ENCODE measurements at places on chromosomes 1 and 21. TPM values are rescaled to one million over a fixed set of nuclear protein-coding genes. Genes with fewer than 3 reads are reported as not detected.

GRCh38 chr1:223834660-223835263, 11.0 kb downstream of the TP53BP2 start:
- DNase-seq: no peak

DNA sequence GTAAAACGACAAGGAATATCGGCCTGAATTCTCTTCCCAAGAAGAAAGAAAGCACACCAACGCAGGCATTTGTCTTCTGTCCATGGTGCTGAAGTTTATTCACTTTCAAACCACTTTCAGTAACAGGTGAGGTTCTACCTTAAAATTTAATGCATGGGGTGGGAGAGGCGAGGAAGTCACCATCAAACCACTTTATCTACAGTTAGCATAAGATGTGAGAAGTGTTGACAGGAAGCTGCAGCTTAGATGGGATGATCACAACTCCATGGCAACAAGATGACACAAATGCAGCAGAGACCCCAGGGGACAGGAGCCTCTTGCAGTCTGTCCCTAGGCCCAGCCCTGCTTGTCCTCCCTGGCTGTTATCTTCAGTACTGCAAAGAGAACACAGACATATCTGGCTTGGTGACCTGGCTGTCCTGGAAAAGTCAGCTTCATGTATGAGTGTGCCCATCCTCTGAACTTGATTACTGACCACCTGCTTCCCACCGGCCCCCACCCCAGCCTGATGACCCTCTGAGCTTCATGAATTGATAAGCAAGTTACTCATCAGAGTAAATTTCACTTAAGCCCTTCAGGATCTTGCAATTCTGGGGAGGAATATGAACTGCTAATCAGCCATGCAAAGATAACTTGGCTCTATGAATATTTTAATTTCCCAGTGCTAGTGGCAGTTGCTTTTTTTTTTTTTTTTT, 1.8 kb downstream of the NPPA start:
- no peak for DNase-seq

GRCh38 chr1:168392958-168393549, 112.4 kb downstream of the TBX19 start:
- DNase-seq: no peak

GRCh38 chr1:175665616-175666015, 77.8 kb downstream of the TNR start:
- DNase-seq: no peak

Gene TMEM81
- total RNA-seq: 0.74 TPM

DNA sequence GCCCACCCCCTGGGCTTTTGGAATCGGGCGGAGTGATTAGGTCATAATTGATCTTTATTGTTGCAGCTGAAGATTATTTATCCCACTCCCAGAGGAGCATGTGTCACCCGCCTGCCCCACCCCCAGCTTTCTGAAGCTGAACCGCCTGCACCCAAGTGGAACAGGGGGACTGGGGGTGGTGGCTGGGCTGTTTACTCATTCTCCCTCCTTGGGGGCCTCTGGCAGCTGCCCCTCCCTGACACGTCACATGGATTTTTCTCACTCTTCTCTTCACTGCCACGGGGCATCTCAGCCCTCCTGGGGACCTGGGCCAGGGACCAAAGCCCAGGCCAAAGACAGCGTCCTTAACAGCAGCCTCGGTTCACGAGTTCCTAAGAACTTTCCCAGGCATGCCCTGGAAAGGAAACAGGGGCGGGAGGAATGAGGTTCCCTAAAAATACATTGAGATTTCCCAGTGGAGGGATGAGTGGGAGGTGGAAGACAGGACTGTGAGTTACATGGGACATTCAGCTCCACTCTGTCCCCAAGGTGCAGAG, 31.6 kb upstream of the SOX13 start:
- DNase-seq: no peak

Gene AIRE
- total RNA-seq: 0.11 TPM

DNA sequence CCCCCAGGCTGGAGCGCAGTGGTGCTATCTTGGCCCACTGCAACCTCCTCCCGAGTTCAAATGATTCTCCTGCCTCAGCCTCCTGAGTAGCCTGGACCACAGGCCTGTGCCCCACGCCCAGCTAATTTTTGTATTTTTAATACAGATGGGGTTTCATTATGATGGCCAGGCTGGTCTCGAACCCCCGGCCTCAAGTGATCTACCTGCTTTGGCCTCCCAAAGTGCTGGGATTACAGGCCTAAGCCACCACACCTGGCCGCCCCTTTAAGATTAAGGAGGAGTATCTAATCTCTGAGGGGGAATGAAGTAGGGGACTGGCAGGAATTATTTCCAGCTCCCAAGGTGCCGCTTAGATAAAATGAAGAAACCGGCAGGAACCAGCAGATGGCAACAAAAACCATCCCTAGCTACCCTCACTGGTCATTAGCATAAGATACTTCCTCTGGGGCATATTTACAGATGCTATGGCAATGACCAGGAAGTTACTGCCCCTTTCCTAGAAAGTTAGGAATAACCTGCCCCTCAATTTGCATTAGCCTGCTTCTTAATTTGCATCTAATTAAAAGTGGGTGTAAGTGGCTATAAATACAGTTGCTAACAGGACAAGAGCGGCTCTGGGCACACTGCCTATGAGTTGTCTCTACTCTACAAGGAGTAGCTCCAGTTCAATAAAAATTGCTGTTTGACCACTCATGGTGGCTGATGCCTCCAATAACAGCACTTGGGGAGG, 7.1 kb upstream of the NSUN4 start:
- no peak for DNase-seq

All from urinary bladder (tissue), 4 donors.